ENCODE measurements at places on chromosomes 4 and X. TPM values are rescaled to one million over a fixed set of nuclear protein-coding genes. Genes with fewer than 3 reads are reported as not detected.

Gene F8A3
- 13.2 TPM for total RNA-seq

Gene ODAM
- total RNA-seq, result not detected

DNA sequence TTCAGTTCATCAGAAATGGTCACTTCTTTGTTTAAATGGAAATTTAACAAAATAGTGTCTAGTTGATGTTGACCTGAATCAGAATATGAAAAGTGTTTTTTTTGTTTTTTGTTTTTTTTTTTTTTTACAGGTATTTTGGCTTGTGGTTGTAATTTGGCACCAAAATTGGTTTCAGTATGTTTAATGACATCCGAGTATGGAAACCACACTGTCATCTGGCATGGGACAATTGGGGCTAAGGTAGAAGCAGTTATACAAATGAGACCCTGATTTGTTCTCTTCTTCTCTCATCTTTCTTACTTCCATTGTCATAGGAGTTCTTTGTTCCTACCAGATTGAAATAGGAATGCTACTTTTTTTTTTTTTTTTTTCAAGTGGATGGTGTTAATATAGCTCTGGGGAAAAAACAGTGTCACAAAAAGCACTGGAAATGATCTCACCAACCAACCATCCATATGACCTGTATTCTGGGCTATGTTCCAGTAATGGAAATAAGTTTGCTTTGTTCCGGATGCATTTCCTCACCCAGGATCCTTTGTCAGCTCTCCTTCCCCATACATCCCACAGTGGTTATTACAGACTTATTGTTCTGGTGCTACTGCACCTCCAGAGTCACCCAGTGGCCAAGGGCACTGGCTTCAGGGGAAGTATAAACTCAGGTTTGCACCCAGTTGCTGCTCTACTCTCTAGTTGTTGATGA is 95.8 kb downstream of the ATXN3L start:
- H3K27me3 ChIP-seq, result no peaks in the 10 kb centered on the region
- H3K4me1 ChIP-seq, result no peaks in the 10 kb centered on the region
- no peak for DNase-seq
- H3K4me3 ChIP-seq, result no peak overlapping the region

- H3K4me1 ChIP-seq, result no peaks in the 10 kb centered on the region
- no peak for DNase-seq
- no peaks in the 10 kb centered on the region for H3K36me3 ChIP-seq
- H3K27ac ChIP-seq, result no peak overlapping the region
- no peak overlapping the region for H3K4me3 ChIP-seq
Measured at GRCh38 chr4:15942283-15942682, 3.7 kb upstream of the FGFBP1 start.
